ENCODE measurements at places on chromosomes 3 and 15.
A peak's percentile ranks its signal among the peaks of the same experiment; 100 is the strongest.

DNA sequence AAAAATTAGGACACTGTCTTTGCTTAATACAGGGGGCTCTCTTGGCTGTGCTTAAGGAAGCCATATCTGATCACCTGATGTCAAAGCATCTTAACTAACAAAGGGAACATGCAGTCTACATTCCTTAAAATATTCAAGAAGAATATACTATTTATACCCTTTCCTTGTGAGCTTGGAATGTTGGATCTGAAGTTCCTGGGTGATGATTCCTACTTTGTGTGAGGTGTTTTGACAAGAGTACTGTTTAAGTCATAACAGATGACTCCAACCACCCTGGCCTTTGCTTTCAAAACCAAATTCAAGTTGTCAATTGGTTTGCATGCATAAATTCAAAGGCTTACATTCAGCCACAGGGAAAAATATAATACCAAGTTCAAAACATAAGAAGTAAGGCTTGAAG is 862.7 kb upstream of the SEMA6D start:
- no peak for DNase-seq

- no peak for DNase-seq
Measured at GRCh38 chr3:154690413-154690812, 260.4 kb upstream of the GPR149 start.

DNA sequence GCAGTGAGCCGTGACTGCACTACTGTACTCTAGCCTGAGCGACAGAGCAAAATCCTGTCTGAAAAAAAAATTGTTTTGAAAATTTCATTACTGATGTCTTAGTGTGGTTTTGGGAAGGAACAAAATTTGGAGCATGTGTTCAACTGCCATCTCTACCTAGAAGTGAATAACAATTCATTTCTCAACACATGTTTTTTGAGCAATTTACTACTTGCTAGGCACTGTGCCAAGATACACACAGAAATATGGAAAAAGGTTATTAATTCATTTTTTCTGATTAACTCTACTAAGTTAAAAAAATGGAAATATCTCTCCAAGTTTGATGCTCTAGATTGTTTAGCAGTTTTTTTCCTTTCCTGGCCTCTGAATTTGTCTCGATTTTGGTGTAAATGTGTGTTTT is 5.2 kb upstream of the TCF12 start:
- DNase-seq = no peak

DNA sequence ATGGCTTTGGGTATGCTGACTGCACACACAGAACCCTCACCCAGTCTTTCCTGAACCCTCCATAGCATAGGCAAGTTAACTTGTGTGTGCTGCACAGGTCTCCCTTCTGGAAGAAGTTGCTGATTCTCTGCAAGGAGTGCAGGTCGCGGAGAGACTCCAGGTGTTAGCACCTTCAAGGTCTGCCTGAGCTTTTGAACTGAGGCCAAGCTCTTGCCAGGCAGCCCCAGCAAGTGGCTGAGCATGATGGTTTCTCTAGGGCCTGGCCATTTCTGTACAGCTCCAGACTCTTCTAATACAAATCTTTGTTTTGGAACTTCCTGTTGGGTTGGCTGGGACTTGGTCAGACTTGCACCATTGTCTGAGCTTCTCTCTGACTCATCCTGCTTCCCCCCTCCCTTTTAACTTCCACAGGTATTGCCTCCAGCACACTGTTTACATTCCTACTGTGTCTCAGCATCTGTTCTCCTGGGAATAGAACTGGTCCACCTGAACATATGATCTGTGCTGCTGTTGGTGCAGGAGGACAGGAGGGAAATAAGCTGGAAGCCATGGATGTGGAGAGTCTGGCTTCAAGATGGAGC is 53.3 kb downstream of the KY start:
- peak; percentile 75 for DNase-seq

GRCh38 chr3:14210843-14211594 is 32.4 kb downstream of the LSM3 start:
- no peak for DNase-seq

- DNase-seq = no peak
Measured at GRCh38 chr15:77418391-77418965, 1.4 kb downstream of the PEAK1 start.

DNA sequence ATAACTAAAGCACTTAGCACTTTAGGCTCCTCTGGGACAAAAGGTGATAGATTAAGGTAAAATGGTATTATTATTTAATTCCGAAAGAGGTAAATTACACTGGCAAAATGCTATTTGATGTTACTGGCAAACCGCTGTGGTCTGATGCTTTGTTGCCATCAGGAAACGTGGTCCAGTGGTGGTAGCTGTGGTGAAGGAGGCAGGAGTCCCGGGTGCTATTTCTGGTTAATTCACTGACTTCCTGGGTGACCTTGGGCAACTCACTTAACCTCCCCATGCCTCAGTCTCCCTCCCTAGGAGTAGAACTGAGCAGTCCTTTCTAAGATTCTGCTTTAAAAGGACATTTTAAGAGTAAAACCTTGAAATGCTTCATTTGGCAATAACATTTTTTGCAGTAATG is 233.4 kb downstream of the ZPLD1 start:
- DNase-seq = no peak

DNA sequence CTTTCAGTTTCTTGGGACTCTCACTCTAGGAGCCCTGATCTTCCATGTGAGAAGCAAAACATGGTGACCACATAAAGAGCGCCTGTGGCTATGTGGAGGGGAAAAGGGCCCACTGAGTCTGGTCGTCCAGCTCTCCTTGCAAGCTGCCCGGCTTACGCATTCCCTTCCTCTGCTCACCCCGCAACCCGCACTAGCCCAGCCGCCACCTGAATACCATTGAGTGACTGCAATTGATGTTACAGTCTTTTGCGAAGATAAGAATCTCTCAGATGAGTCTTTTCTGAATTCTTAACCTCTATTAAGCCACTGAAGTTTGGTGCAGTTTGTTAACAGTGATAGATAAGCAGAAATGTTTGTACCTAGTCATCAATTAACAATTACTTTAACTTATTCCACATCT is 589.0 kb upstream of the DPPA4 start:
- DNase-seq = no peak

DNA sequence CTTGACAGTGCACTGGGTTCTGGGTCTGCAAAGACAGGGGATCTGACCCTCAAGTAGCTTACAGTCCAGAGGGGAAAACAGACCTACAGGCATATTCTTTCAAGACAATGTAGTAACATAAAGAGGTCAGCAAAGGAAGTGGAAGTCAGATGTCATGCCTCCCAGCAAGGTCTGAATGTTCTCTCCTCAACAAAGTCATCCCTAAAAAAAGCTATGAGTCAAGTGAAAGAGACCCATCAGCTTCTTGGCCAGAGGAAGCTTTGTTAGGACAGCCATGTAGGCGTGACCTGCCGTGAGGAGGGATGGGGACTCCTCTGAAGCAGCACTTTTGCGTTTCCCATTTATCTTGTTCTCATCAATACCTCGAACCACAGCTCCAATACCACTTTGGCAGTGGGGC is 331.6 kb upstream of the NR2F2 start:
- no peak for DNase-seq

- DNase-seq = no peak
Measured at GRCh38 chr3:184611607-184612281, 50.2 kb downstream of the EPHB3 start.

- DNase-seq = no peak
Measured at GRCh38 chr3:22684739-22685138, 518.4 kb upstream of the UBE2E2 start.
